ENCODE measurements at places on chromosomes 11 and 22.

- no peak for DNase-seq
Measured at GRCh38 chr11:77276271-77276670, 25.2 kb downstream of the GDPD4 start.

DNA sequence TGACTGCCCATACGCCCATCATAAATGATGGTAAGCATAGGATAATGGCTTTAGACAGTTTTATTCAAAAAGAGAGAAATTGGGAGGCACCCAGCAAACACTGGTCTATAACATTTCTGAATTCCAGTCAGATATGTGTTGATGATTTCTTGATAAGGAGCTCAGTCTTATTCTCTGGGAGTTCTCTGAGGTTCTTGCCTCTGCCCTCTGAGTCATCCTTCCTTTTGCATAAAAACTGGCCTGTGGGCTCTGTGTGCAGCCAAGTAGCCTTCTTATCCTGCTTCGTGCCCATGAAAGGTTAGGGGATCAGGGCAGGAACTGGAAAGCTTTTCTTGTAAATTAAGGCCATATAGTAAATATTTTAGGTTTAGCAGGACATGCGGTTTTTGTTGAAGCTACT lies 48.9 kb downstream of the FAR1 start:
- DNase-seq = no peak

- no peak for DNase-seq
Measured at GRCh38 chr22:47019012-47019790, 256.8 kb downstream of the TBC1D22A start.

DNA sequence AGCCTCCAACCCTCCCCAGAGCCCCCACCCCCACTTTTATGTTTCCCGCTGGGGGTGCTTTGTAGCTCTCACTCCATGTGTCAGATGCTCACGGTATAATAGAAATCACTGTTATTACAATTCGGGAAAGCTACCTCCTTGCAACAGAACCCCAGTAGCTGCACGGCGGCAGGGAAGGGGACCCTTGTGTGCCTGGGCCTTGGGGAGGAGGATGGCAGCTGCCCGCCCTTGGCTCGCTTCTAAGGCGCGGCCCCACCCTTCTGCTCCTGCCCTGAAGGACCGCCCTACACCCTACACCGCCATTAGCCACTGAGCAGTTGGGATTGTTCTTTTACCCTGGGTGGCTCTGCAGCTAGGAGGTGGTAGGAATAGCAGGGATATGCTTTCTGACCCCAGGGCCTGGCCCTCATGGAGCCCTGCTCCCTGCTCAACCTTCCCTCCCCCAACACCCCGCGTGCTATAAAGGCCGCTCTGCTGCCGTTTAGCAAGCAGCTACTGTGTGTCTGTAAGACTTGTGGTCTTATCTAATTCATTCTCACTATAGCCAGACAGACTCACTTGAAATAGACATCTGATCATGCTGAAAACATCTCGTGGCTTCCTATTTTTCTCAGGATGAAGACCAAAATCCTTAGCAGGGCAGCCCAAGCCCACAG lies 219.7 kb downstream of the CEP164 start:
- peak; percentile 72 for DNase-seq

- peak; percentile 43 for DNase-seq
Measured at GRCh38 chr11:64356498-64357411, 2.2 kb upstream of the RPS6KA4 start.

DNA sequence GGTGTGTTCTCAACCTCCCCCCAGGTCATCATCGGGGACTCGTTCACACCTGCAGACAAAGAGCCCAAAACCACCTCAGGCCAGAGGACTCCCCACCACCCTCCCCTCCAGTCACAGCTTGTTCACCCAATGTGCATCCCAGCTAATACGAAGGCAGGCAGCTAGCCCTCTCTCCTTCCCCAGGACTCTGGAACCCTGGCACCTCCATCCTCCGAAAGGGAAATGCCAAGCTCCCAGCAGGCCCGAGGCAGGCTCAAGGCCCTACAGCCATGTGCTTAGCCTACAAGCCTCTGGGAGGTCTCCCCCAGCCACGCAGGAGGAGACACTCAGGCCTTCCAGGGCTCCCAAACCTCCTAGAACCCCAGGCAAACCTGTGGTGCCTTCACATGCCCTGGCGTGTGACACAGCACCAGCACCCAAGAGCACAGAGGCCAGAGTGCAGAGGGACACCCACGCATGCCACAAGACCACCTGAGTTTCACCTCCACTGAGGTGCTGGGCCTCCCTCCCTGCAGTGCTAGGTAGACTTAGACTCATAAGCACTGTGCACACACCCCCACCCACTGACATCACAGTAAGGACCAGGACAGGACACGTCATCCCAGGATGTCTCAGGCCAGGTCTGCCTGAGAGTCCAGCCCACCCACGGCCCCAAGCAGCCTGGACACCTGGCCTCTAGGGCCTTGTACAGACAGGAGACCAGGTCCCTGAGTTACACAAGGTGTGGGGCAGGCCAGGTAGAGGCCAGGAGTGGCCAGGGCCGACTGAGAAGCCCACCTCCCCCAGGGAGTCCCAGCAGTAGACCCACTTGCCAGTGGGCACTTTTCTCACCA lies 6.5 kb downstream of the TSSK2 start:
- DNase-seq = no peak

- no peak for DNase-seq
Measured at GRCh38 chr11:130673698-130674097, 225.3 kb downstream of the ADAMTS15 start.

- DNase-seq = no peak
Measured at GRCh38 chr11:75072582-75072981, 24.1 kb downstream of the OR2AT4 start.

DNA sequence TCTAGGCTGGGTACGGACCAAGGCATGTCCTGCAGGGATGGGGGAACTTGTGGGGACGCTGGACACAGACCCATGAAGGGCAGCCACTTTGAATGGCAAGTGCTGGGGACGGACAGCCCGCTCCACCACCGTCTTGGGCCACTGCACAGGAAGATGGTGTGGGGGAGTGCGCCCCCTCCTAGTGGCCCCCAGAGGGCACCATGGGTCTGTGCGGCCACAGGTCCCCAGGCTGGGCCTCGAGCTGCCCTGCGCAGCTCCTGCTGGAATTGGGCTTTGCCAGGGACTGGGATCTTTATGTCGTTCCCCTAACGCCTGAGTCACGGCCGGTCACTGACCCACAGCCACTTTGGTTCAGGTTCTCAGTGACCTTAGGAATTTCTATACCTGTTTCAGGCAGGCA lies 44.4 kb downstream of the NAT10 start:
- DNase-seq = no peak

GRCh38 chr11:60251485-60252212 lies 8.7 kb upstream of the MS4A4E start:
- peak; percentile 19 for DNase-seq

DNA sequence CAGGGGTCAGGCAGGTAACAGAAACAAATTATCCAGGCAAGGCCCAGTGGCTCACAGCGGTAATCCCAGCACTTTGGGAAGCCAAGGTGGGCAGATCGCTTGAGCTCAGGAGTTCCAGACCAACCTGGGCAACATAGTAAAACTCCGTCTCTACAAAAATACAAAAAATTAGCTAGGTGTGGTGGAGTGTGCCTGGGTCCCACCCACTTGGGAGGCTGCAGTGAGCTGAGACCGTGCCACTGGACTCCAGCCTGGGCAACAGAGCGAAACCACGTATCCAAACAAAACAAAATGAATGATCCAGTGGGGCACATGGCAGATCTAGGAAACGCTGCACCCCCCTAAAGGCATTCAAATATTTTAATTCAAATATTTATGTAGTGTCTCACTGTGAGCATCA lies 9.9 kb downstream of the NUMA1 start:
- DNase-seq = no peak

- no peak for DNase-seq
Measured at GRCh38 chr11:125211191-125211947, 46.8 kb downstream of the PKNOX2 start.

DNA sequence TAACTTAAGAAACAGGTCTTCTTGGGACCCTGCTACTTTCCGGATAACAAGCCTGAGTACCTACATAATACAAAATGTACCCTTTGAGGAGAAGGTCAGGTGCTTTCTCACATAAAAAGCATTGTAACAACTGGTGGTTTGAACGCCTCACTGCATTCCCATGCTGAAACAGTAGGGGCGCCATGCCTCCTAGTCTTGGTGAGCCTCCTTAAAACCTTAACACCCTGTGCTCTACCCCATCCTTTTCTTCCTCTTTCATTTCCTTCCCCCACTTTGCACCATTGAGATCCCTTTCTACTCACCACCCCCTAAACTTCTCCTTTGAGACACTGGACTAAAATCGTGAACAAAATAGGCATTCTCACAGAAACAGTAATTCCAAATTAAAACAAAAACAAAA lies 729.3 kb downstream of the NTM start:
- no peak for DNase-seq

DNA sequence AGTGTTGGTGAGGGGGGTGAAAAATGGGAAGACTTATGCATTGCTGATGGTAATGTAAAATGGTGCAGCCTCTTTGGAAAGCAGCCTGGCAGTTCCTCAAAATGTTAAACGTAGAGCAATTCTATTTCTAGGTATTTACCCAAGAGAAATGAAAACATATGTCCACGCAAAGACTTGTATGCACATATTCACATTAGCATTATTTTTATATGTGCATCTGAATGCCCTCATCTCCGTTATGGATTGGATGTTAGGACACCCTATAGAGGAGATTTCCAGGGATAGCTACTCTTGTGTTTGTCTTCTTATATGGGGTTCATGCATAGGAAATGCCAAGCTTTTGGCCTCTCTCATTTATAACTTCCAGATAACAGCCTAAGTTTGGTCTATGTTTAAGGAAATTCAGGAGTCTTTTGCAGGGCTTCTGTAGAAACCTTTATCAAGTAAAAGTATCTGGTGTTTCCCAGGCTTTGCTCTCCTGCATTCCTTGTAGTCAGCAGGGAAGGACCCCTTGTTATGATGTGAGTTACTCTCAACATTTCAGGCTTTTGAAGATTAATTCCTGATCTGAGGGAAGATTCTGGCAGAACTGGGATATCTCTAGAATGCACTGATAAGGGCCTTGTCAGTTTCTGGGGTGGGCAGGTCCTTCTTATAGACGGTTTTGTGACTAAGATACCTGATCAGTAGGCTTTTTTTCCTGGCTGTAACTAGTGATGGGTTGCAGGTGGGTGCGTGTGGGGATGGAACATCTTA lies 116.8 kb downstream of the TEAD1 start:
- DNase-seq = no peak

GRCh38 chr11:67267188-67268080 lies 1.2 kb downstream of the GRK2 start:
- DNase-seq = no peak

DNA sequence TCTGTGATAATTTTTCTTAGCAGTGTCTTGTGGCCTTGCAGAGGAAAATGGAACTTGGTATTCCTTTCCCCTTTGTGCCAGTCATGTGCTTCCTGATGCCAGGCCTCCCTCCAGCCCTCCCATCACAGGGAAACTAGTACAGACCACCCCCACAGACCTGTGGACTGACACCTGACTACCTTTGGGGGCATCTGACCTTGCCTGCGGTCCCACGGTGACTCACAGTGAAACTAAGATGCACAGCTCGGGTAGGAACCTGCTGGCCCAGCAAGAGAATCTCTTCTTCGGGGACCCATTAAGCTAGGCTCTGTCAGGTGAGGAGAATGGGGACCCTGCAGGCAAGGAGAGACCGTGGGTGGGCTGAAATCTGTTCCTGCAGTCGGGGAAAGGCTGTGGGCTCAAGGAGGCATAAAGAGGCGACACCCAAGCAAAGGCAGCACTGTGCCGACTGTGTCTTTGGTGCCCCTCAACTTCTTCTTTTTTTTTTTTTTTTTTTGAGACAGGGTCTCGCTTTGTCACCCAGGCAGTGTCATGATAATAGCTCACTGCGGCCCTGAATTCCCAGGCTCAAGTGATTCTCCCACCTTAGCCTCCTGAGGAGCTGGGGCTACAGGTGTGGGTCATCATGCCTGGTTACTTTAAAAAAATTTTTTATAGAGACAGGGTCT lies 20.8 kb upstream of the PEX26 start:
- no peak for DNase-seq

DNA sequence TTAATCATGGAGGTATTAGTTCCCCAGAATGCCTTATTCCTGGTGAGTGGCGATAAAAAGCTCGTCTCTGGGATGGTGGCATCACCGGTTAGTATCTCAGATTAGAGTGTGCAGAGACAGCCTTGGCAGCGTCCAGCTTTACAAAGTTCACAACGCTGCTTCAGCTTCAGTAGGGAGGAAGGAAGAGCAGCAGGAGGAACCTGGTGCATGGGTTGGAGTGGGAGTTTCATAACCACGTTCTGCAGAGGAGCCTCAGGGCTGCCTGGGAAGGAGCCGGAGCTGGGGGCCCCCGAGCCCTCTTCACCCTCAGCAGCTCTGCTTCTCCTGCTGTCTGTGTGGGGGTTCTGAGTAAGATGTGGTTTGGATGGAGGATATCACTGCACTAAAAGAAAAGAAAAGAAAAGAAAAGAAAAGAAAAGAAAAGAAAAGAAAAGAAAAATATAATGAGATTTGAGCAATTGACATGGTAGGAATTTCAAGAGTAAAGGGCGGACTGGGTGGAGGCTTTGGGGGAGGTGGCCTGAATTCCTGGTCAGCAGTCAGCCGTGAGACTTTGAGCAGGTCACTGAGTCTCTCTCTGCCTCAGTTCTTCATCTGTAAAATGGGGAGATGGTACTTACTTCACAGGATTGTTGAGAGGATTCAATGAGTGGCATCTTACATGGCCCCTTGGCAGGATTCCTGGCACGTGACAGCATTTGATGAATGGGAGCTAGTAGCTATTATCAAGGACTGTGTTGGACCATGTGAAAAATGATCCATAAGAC lies 6.5 kb downstream of the ASPHD2 start:
- no peak for DNase-seq

DNA sequence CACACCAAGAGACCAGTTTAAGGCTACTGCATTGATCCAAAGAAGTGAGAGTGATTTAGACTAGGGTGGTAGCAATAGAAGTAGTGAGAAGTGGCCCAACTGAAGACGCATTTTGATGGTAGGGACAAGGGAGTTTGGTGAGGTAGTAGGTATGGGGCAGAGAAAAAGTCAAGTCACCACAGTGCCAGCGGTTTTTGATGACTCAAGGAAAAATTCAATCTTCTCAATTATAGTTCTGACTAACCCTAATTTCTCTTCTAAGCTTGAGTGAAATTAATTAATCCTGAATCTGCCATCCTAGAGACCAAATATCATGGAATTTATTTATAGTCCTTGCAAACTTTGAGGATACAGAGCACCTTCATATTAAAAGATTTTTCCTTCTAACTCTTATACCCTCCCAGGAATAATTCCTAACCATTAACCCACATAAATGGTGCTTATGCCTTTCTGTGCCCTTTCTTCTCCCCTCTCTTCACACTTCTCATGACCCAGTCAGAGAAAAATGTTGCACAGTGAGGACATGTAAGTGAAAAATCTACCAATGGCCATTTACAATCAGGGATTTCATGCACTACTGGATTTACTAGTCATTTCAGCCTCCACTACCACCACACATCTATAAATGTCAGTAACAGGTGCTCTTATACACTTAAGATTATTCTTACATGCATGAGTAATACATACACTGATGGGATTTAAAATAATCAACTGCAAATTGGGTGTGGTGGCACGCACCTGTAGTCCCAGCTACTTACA lies 45.9 kb upstream of the ARHGAP32 start:
- no peak for DNase-seq

GRCh38 chr11:68989936-68990606 lies 9.3 kb upstream of the MRGPRD start:
- DNase-seq = no peak

- DNase-seq = no peak
Measured at GRCh38 chr22:33024626-33025025, 33.6 kb downstream of the SYN3 start.

- DNase-seq = no peak
Measured at GRCh38 chr22:29030618-29031226, 30.9 kb downstream of the C22orf31 start.

GRCh38 chr11:44944853-44945235 lies 5.8 kb downstream of the TP53I11 start:
- no peak for DNase-seq
